ENCODE measurements at places on chromosomes 13 and 19.

DNA sequence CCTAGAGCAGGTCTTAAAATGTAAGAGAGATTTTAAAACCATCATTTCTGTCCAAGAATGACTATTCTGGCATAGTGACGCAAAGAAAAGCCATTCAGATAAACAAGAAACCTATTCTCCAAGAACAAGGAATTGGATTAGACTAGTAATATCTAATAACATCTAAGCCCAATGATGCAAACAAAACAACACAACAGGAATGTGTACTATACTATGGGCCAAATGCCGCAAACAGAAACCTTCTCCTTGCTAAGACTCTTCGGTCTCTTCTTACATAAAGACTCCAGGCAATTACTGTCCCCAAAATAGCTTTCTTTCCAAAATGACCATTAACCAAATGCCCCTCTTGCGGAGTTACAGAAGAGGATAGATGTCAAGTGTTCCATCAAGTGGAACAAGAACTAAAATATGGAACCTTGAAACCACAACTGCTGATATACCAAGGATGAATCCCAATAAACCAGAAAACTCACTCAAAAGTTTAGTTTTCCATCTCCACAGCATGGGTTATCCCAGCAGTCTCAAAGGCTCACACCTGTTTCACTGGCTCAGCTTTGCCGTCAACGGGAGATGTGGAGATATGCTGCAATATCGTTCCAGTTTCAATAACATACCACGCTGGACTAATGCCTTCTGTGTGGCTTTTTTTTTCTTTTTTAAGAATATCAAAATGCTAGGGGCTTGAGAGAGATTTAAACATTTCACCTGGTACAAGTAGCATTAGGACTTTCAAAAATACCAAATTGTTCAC, 76.2 kb downstream of the FOXO1 start:
- DNase-seq = no peak

GRCh38 chr19:48674921-48675824, 2.4 kb upstream of the NTN5 start:
- DNase-seq = peak; percentile 79

DNA sequence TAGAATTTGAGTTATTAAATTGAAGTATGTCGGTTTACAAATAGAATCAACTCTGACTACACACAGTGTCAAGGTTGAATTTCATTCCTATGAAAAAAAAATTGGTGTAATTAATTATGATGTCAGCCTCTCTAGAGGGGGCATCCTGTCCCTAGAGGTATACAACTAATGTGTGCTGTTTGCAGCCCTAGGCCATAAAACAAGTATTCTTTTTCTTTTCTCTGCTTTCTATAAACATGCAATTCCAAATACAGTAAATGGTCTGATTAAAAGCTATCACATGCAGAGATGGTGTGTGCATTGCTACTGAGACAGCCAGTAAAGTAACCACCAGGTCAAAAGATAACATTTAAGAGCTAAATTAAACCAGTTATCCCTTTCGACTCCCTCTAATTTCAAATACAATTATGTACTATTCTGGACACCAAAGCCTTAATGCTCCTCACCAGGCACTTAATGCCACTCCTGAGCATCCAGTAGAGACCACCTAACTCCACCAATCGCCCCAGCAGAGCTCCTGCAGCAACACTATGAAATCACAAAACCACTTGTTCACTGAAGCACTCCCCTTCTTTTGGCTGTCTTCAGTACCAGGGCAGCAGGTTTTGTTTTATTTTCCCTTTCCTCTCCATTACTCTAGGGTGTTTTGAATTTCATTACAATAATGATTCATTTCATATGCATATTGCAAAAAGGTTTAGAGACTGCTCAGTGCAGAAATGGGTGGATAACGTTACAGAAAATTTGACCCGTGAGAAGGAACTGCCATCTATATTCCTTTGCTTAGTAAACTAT, 426.9 kb downstream of the PCDH9 start:
- no peak for DNase-seq

DNA sequence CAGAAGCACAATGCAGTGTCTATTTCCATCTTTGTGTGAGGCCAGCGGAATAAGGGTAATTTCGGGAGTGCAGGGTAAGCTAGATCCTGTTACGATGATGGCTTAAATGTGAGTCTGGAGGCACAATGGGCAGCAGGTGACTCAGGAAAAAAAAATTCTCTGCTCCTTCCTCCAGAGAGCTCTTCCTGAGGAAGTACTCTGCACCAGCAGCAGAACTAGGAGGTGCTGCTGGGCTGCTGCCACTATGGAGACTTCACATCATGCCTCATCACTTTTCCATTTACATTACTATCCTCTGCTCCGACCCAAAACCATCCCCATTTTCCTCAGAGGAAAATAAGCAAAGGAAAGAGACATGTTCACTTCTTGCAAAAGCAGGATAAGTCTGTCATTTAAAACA, 282.0 kb downstream of the DNAJC15 start:
- no peak for DNase-seq

DNA sequence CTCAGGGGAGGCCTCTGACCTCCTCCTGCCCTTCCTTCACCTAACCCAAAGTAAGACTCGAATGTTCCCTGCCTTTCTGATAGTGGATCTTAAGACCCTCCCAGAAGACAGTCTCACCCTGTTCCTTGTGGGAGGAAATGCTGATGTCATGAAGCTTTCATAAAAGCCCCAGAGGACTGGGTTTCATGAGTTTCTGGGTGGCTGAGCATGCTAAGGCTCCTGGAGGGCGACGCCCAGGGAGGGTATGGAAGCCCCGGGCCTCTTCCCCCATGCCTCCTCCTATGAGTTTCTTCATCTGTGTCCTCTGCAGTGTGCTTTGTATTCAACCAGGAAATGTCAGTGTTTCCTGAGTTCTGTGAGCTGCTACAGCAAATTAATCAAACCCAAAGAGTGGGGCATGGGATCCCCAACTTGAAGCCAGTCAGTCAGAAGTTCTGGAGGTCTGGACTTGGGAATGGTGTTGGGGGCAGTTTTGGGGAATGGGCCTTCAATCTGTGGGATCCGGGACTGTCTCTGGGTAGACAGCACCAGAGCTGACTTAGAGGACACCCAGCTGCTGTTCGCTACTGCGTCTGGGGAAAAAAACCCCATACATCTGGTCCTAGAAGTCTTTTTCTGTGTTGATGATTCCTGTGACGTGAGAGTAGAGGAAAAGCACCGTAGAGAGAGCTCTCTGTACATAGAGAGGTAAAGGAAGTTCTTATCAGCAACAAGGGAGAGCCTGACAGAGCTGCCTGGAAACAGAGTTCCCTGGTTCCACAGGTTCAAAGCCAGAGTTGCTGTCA, 2.0 kb upstream of the LILRB2 start:
- no peak for DNase-seq

- DNase-seq = no peak
These were observed 6.1 kb downstream of the SOX21 start for GRCh38 chr13:94706101-94706842.

DNA sequence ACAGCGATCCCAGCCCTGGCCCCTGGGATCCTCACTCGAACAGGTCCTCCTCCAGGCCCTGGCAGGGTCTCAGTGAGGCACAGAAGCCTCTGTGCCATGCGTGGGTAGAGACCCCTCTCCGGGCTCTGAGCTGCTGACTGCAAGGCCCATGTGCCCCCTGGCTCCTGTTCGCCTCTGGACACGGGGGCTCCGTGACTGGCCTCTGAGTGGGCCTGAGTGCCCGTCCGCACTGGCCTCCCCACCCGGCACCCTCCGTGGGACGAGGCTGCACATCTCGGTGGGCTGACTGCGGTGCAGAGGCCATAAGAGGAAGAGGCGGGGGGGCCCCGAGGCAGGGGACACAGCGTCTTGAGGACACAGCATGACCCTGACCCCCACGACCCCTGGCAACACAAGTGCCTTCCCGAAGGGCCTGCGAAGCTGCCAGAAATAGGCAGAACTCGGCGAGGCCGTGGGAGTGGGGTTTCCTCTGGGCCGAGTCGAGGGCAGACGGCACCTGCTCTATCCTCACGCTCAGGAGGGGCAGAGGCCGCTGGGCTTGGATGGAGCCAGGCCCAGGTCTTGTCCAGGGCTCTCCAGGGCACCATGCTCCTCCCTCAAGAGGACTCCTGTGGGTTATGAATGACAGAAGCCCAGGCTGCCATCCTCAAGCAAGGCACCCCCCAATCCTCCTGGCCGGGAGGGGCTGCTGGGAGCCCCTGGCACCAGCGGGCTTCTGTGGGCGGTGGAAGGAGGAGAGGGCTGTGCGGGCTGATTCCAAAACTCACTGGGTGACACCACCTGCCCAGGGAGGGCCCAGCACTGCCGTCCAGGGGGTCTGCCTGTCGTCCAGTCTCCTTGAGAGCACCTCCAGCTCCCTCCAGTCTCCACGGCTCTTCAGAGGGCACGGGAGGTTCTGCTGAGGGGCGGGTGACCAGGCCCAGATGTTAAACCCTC, 52.6 kb downstream of the RASA3 start:
- no peak for DNase-seq

GRCh38 chr19:58274771-58275201, 4.0 kb upstream of the ZNF8 start:
- no peak for DNase-seq

GRCh38 chr19:18975011-18975410, 34.0 kb upstream of the HOMER3 start:
- DNase-seq = no peak

Data from activated CD4-positive, alpha-beta T cell treated with anti-CD3 and anti-CD28 coated beads, Interleukin-2, Interleukin-4, amounts not matched to agents 100 ng/mL and 50 ng/mL, durations not matched to agents 16 hours and 8 hours (primary cell).